ENCODE measurements at places on chromosomes 1 and 21.

DNA sequence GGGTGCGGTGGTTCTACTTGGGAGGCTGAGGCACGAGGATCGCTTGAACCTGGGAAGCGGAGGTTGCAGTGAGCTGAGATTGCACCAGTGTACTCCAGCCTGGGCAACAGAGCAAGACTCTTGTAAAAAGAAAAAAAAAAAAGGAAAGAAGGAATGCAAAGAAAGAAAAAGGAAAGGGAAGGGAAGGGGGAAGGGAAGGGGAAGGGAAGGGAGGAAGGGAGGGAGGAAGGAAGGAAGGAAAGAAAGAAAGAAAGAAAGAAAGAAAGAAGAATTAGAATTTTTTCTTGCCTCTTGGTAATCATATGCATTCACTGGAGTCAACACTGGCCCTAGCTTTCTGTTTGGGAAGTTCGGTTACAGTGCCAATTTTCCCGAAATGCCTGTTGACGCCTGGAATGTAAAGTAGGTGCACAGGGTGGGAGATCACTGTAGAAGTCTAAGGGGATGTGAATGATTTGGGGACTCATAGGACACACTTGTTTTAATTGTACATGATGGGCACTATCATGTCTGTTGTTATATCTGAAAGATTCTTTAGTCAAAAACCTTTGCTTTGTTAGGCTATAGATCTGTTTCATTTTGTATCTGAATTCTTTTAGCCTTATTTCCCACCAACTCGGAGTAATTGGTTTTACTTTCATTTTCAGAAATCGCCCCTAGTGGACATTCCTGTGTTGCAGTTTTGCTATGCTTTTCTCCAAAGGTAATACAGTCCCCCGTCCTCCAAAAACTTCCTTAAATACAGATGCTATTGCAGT, 59.8 kb upstream of the MORC3 start:
- DNase-seq, result peak; percentile 89

- DNase-seq, result no peak
Measured at GRCh38 chr1:164452549-164452948, 106.4 kb upstream of the PBX1 start.

- no peak for DNase-seq
Measured at GRCh38 chr1:198228925-198229324, 72.1 kb downstream of the NEK7 start.

- DNase-seq, result no peak
Measured at GRCh38 chr1:92399076-92399475, 87.6 kb downstream of the GFI1 start.

GRCh38 chr1:155900161-155900560, 11.0 kb downstream of the RIT1 start:
- no peak for DNase-seq

DNA sequence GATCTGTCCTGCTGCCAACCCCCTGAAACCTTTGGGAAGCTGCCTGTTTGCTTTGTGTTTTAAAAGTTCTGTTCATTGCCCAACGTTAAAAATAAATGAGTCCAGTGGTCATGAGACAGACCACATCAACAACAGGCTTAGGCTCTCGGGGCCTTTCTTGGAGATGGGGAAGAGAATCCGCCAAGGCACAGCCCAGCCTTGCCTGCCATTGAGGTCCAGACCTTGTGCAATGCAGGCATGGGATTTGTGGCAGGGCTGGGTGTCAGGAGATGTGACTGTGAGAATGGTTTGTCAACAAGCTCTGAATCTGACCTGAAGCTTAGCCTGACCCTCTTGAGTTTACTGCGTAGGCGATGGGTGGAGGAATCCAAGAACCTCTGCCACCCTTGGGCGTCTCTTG, 4.2 kb downstream of the SPSB1 start:
- no peak for DNase-seq

GRCh38 chr1:155192346-155193274, 15.1 kb downstream of the THBS3 start:
- no peak for DNase-seq

GRCh38 chr21:34345892-34346291, 17.9 kb upstream of the KCNE2 start:
- DNase-seq, result no peak

- no peak for DNase-seq
Measured at GRCh38 chr1:226934483-226935237, 5.4 kb upstream of the COQ8A start.

DNA sequence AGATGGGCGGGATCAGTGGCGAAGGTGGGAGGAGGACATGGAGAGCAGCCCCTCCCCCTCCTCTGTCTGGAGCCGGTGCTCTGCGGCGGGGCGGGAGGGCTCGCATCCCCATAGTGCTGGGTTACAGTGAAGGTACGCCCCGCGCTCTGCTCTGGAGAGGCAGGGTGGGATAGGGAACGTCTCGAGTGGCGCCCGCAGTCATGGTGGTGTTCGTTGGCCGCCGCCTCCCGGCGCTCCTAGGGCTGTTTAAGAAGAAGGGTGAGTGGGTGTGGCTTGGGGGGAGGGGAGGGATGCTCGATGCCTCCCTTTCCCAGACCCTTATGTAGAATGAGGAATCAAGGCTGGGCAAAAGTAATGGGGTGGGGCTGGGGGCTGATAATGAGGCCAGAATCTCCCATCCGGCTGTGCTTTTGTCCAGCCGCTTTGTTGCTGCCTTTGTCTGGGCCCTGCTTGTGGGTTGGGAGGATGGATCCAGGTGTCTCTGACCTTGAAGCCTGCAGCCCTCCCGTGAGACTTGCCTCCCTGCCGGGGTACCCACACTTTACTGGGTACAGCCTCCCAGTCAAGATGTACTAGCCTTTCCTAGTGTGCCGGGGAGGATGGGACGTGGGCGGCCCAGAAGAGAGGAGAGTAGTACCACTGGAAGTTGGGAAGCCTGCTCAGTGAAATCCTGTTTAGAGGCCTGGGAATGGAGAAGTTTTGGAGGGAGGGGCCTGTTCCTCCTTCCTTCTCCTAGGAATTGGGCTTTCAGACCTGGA, 51.4 kb downstream of the YARS1 start:
- no peak for DNase-seq

- no peak for DNase-seq
Measured at GRCh38 chr1:910881-911721, 12.6 kb upstream of the SAMD11 start.

GRCh38 chr1:163528710-163529348, 207.1 kb downstream of the NUF2 start:
- DNase-seq, result no peak

DNA sequence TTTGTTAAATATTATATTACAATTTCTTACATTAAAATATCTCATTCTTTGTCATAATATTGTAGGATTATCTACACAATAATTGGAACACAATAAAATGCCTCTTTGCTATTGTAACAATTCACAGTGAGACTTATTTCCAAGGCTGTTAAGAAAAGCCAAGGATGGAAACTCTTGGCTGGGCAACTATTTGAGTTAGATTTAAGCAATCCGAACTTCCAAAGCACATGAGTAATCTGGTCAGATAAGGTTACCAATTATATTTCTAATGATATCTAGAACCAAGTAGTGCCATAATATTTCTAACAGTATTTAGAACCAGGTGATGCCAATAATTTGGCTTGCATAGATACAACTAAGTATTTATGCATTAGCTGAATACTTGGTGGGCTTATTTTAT, 154.7 kb upstream of the KCNK2 start:
- no peak for DNase-seq

- DNase-seq, result no peak
Measured at GRCh38 chr1:237205400-237206064, 163.5 kb downstream of the RYR2 start.

- DNase-seq, result no peak
Measured at GRCh38 chr1:109712321-109712864, 342 bp downstream of the GSTM5 start.

GRCh38 chr1:240526312-240526711, 85.6 kb downstream of the GREM2 start:
- DNase-seq, result no peak

DNA sequence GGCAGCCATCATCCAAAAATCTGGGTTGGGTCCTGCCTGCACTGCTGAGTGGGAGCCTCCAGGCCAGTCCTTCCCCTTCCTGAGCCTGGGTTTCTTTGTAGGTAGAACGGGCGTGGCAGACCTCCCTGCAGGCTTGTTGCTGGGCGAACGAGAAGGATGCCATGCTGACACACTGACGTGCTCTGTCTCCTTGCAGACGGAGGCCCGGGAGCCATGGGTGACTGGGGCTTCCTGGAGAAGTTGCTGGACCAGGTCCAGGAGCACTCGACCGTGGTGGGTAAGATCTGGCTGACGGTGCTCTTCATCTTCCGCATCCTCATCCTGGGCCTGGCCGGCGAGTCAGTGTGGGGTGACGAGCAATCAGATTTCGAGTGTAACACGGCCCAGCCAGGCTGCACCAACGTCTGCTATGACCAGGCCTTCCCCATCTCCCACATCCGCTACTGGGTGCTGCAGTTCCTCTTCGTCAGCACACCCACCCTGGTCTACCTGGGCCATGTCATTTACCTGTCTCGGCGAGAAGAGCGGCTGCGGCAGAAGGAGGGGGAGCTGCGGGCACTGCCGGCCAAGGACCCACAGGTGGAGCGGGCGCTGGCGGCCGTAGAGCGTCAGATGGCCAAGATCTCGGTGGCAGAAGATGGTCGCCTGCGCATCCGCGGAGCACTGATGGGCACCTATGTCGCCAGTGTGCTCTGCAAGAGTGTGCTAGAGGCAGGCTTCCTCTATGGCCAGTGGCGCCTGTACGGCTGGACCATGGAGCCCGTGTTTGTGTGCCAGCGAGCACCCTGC, 1.4 kb downstream of the GJA4 start:
- DNase-seq, result no peak
